ENCODE measurements at places on chromosomes 5 and 9.

GRCh38 chr5:71934322-71934721 is 173.0 kb upstream of the MAP1B start:
- DNase-seq: no peak

- no peak for DNase-seq
Observed at GRCh38 chr5:81232464-81233079, 550 bp upstream of the CKMT2 start.

GRCh38 chr5:57986761-57987341 is 473.0 kb downstream of the PLK2 start:
- no peak for DNase-seq

GRCh38 chr9:36328798-36329411 is 70.7 kb upstream of the GNE start:
- DNase-seq: no peak

DNA sequence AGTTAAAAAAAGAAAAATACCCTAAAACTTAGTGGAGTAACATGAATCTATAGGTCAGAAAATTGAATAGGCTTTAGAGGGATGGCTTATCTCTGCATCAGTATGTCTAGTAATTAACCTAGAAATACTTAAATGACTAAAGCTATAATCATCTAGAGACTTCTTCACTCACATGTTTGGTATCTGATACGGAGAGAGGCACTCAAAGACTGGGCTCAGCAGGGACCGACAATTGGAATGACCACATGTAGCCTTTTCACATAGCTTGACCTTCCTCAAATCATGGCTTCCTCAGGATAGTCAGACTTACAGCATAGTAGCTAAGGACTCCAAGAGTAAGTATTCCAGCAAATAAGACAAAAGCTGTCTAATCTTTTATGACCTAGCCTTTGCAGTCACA is 105.3 kb upstream of the RORB start:
- no peak for DNase-seq

GRCh38 chr9:93522736-93523135 is 53.6 kb upstream of the PHF2 start:
- DNase-seq: no peak

GRCh38 chr9:4781408-4781807 is 11.3 kb upstream of the RCL1 start:
- DNase-seq: no peak

DNA sequence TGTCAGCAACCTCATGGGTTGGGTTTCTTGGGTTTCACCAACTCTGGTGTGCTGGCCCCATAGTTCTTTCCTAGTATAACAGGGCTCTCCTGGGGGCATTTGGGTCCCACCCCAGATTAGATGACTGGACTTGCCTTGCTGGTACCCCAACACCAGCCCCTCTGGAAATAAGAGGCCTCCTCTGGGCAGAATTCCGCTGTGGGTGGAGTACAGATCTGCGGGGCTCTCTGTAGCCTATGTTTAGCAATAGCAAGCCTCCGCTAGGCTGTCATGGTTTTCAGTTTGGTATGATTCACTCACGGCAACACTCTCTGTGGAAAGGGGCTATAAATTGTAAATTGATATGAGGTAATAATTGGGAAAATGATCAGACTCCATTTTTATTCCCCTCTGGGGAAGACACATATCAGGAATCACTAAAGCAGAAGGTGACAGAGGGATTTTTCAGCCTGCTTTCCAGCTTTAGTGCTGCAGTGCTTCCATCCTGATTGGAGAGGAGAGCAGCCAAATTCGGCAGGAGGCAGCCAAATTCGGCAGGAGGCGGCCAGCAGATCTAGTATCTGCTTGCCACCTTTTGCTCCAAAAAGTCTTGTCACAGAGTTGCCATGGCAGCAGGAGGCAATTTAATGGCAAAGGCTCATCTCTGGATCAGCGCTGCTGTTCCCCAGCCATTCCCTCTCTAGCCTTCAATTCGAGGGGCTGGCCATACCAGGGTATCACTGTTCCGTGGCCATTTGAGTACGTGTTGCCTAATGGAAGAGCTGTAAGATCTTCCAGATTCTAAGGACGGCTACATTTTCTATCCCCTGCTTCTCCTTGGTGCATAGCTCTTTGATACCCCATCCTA is 84.6 kb downstream of the SLC44A1 start:
- no peak for DNase-seq

- no peak for DNase-seq
Observed at GRCh38 chr9:18543406-18544192, 69.6 kb downstream of the ADAMTSL1 start.

DNA sequence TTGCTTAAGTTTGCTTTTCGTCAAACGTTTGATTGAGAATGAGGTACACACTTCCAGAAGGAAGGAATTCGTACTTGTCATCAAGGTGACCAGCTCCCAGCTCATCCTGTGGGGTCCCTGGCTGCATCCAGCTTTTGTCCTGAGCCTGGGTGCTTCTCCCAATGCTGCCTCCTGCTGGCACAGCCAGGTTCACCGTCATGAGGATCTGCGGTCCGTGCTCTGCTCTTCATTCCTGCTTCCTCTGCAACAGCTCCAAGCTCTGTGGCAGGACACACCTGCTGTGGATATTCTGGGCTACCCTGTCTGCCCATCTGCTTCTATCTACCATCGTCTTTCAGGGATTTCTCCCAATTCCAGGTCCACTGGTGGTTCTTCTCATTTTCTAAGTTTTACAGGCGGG is 13.3 kb upstream of the UBE2QL1 start:
- no peak for DNase-seq

- DNase-seq: no peak
Observed at GRCh38 chr5:168467755-168468330, 18.4 kb upstream of the RARS1 start.

GRCh38 chr5:110702300-110702699 is 24.2 kb downstream of the TMEM232 start:
- no peak for DNase-seq

DNA sequence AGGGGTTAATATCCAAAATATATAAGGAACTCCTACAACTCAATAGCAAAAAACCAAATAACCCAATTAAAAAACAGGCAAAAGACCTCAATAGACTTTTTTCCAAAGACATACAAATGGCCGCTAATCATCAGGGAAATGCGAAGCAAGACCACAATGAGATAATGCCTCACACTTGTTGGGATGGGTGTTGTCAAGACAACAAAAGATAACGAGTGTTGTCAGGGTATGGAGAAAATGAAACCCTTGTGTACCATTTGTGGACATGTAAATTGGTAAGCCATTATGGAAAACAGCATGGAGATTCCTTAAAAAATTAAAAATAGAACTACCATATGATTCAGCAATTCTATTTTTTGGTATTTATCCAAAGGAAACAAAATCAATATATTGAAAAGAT is 620.2 kb downstream of the ACTL7B start:
- no peak for DNase-seq

DNA sequence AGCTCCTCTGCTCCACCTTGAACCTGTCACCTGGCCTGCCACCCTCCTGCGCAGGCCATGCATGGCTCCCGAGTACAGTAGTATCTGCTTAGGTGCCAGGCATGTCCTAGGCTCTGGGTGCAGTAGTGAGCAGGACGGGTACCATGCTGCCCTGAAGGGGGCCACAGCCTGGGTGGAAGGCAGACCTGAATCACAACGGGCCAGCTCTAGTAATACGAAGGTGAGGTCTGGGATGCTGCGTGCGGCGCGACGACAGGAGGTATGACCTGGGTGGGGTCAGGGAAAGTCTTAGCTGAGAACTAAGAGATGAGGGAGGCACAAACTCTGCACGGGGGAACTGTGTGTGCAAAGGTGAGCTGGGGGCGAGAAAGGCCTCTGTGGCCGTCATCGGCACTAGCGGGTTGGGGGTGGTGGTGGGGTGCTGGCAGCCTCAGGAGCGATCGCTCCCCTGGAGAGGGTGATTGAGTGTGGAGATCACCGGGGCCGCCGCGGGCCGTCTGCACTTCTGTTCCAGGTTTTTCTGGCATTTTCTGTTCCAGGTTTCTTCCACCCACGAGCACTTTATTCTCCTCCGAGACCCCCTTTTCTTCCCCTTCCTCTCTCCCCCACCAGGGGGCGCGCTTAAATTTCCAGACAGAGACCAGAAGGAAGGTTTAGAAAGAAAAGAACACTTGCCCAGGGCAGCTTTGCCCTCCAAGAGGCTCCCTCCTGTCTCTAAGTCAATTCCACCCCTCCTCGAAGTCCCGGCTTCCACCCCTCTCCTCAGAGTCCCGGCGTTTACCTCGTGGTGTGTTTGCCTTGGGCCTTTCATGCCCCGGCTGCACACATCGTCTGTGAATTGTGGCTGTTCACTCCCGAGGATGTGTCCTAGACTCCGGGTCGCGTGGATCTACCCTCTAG is 15.1 kb downstream of the PDLIM4 start:
- DNase-seq: peak; percentile 48

DNA sequence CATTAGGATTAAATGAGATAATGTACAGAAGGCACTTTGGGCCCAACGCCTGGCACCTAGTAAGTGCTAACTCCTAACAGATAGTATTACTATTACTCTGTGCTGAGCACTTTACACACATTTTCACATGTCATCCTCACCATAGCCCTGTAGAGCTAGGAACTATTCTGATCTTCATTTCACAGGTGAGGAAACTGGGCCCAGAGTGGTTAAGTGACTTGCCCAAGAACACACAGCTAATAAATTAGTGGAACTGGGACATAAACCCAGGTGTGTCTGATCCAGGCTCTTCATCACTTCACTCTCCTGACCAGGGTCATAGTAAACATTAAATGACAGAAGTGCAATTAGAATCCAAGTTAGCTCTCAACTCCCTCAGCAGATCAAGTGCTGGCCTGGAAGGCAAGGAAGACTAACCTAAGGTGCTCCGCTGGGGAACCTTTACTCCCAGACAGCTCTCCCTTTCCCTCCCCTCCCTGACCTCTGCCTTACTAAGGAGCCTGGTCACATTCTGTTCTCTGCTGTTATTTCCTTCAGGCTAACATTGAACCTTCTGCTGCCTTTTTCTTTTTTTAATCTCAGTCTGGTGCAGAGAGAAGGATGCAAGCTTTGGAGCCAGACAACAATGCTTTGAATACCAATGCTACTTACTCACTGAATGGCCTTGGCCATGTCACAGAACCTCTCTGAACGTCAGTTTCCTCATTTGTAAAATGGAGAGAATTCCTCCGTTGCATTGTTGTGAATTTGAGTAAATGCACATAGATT is 4.1 kb upstream of the ADRA1B start:
- DNase-seq: no peak

DNA sequence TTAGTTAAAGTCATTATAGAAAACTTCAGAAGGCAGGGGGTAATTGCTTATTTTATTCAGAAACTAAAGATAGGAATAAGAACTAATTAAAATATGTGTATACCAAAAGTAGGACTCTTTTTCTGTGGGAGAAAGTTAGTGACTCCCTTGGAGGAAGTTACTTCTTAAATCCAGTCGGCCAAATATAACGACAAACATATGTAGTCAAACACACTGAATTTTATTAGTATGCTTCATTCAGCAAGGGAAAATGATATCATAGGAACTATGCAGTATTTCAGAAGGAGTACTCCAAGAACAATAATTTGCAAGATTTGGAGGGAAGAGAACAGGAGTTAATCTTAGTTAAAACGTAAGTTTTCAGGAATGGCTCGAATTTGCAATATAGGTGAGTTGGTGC is 432.6 kb downstream of the CYLC2 start:
- no peak for DNase-seq

GRCh38 chr5:146873186-146873917 is 5.2 kb downstream of the PPP2R2B start:
- no peak for DNase-seq

DNA sequence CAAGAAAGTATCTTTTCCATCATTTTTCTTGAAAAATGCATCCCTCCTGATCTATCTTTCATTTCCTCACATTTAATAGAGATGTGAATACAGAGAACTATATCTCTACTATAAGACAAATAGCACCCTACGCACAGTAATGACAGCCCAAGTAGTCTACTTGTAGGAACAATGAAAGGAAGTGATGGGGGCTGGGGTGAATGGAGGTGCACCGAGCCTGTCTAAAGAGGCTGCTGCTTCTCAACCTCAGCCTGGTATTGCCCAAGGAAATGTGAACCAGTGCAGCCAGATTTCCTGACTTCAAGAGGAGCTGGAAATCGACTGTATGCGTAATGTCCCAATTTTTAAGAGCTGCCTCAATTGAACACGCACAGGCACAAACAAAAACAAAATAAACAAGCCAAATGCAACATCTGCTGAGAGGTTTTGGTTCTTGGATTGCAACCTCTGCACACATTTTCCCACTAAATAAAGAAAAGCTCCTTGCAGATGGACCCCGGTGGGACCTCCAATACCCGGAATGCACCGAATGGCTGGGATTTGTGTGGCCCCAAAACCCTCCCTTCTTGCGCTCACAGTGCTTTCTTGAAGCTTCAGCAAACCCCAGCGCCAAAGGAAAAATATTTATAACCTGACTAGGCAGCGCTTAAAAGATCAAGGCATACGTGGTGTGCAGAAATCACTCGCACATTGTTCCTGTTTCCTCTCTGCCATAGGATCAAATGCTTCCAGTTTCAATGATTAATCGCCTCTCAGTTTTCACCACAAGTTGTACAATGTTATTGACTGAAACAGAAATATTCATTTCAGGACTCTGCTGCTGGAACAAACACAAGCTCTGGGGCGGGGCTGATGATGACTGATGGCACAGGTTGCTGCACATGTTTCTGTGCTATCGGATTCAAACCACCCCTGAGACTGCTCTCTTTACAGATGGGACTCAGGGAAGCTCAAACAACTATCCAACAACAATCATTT is 68.3 kb downstream of the KCNIP1 start:
- DNase-seq: no peak

GRCh38 chr9:129640086-129640870 is 1.7 kb downstream of the ASB6 start:
- DNase-seq: no peak

Measured in activated naive CD4-positive, alpha-beta T cell (primary cell).